ENCODE measurements at places on chromosomes 12 and 14. TPM values are rescaled to one million over a fixed set of nuclear protein-coding genes. Genes with fewer than 3 reads are reported as not detected.

USP30 gene
- total RNA-seq, result 14.1 TPM

MLEC gene
- 113 TPM for total RNA-seq

CLBA1 gene
- total RNA-seq, result 9.8 TPM

PRPF39 gene
- 31.7 TPM for total RNA-seq

TRHDE gene
- total RNA-seq, result not detected

TMEM132D gene
- under 0.01 TPM for total RNA-seq

RARG gene
- total RNA-seq, result 69.8 TPM

SLC6A13 gene
- total RNA-seq, result not detected

RPAP3 gene
- 21.7 TPM for total RNA-seq

CLECL1 gene
- total RNA-seq, result not detected
